ENCODE measurements at places on chromosomes 3 and 15. TPM values are rescaled to one million over a fixed set of nuclear protein-coding genes. Genes with fewer than 3 reads are reported as not detected.
A peak's percentile ranks its signal among the peaks of the same experiment; 100 is the strongest.

DNA sequence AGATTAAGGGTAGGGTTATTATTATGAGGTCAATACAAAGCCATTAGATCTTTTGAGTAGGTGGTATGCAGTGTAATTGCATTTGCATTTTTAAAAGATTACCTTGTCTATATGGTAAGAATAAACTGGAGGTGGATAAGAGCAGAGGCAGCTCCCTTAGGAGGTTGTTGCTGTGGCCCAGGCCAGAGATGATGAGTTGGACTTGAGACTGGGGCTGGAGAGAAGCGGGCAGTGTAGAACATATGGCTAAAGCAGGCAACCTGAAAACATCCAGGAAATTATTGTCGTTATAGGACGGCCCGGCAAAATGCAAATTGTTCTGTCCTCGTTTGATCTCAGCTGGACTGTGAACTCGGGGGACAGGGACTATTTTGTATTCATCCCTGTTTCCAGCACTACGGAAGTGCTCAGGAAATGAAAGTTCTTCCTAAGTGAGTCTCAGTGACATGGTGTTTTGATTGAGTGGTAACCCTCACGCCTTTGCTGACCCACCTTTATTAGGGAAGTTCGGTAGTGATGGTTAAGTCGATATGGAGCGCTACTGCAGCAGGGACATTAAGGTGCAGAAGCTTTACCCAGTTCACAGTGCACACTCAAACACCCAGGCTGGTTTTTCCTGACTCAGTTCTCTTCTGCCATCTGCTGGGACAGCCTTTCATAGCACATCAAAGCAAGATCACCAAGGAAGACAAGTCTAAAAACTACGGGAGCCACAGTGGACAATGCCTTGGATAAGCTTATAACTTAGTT lies 27.2 kb upstream of the VPS33B start:
- H3K4me3 ChIP-seq: no peak overlapping the region
- peaks cover 4% of the 10 kb centered on the region for H3K4me1 ChIP-seq
- no peak for DNase-seq

DNA sequence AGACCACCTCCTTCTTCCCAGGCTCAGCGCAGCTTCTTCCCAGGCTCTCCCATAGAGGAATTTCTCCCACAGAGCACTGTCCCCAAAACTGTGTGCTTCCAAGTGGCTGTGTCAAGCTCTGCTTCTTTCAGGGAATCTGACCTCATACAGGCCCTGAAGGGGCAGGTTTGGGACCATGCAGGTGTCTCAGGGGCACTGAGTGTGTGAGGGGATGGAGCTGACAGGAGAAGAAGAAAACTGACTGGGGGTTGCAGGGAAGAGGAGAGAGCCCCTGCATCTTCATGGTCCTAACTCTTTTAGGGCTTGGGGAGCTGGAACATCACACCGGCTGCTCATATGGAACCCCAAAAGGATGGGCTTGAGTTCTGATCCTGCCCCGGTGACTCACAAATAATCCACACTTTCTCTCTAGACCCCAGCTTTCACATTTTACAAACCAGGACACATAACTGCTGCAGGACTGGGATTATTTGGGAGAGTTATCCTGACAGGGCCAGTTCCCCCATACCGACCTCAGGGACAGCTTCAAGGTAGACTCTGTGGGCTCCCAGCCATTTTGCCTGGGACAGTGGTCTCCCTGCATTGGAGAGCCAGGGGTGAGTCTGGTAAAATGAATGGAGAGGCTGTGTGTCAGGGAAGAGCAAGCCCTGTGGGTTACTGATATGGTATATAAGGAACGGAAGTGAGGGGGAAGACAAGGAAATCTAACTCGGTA lies 316.1 kb downstream of the TLE3 start:
- no peaks in the 10 kb centered on the region for H3K27me3 ChIP-seq
- no peak overlapping the region for H3K27ac ChIP-seq
- no peak overlapping the region for H3K4me3 ChIP-seq
- H3K36me3 ChIP-seq: no peaks in the 10 kb centered on the region
- H3K4me1 ChIP-seq: no peaks in the 10 kb centered on the region

DNA sequence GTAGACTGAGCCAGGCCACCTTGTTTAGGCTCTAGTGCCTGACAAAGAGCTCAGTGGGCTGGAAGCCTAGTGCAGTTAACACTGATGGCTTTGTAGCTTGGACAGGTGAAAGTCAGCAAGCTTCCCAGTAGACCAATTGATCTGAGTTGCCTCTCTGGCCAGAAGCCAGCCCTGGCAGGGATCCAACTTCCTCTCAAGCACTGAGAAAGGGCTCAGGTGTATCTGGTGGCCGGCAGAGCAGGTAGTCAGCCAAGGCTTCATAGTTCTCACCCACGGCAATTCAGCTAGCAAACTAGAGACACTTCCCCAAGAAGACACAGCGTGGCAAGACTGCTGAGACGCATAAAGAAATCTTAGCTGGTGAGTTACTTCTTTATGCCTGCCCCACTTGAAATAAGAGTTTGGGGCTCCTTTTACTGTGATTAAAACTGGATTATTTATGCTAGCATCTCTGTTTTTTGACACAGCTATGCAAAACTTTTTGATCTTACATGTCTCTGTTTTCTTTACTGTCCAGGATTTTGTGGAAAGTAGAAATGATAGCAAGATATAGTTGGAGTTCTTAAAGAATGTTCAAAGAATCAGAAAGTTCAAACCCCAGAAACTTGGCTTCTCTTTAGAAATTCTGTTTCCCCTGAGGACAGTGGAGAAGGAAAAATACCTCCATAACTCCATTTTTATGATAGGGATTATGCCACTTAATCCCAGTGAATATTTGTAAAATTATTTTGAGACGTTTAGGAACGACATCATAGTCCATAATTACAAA lies 8.4 kb upstream of the CA12 start:
- H3K4me3 ChIP-seq: no peak overlapping the region
- peak; percentile 36 for DNase-seq
- H3K4me1 ChIP-seq: no peaks in the 10 kb centered on the region
- H3K27ac ChIP-seq: no peak overlapping the region
- peaks cover 3% of the 10 kb centered on the region for H3K27me3 ChIP-seq
- no peaks in the 10 kb centered on the region for H3K36me3 ChIP-seq

GRCh38 chr3:4695846-4696245 lies 202.7 kb downstream of the ITPR1 start:
- DNase-seq: no peak
- H3K36me3 ChIP-seq: peaks cover 32% of the 10 kb centered on the region
- no peaks in the 10 kb centered on the region for H3K27me3 ChIP-seq
- H3K4me3 ChIP-seq: no peak overlapping the region
- H3K27ac ChIP-seq: no peak overlapping the region

GRCh38 chr3:121462565-121462964 lies 83.2 kb downstream of the POLQ start:
- H3K4me1 ChIP-seq: no peaks in the 10 kb centered on the region
- no peak overlapping the region for H3K4me3 ChIP-seq
- no peak overlapping the region for H3K27ac ChIP-seq
- H3K27me3 ChIP-seq: no peaks in the 10 kb centered on the region
- no peaks in the 10 kb centered on the region for H3K36me3 ChIP-seq
- DNase-seq: no peak

DNA sequence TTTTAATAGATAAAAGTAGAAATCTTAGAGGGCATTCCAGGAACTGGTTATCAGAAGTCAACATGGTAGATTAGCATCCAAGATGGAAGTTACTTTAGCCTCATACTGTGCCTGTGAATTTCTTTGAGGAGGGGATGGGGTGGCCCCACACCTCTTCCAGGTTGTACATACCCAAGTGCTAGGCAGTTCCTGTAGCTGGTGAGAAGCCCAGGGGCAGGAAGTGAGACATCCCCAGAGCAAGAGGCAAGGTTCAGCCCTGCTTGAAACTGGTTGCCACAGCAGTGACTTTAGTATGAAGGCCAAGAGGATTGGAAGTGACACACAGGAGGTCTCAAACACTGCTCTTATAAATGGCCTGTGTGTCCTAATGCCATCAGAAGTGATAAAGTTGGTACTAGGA lies 11.9 kb downstream of the GTPBP8 start:
- peak overlapping the region; percentile 1 for H3K27ac ChIP-seq
- peaks cover 85% of the 10 kb centered on the region for H3K36me3 ChIP-seq
- no peak overlapping the region for H3K4me3 ChIP-seq
- H3K4me1 ChIP-seq: peaks cover 11% of the 10 kb centered on the region
- no peaks in the 10 kb centered on the region for H3K27me3 ChIP-seq

GRCh38 chr3:71584394-71585011 lies 975 bp upstream of the FOXP1 start:
- H3K27me3 ChIP-seq: no peaks in the 10 kb centered on the region
- H3K27ac ChIP-seq: peak overlapping the region; percentile 80
- H3K4me1 ChIP-seq: peaks cover 25% of the 10 kb centered on the region
- H3K4me3 ChIP-seq: peak overlapping the region; percentile 77

GRCh38 chr3:46705022-46705530 lies 3.9 kb downstream of the TMIE start:
- H3K27me3 ChIP-seq: peaks cover 7% of the 10 kb centered on the region
- H3K4me3 ChIP-seq: no peak overlapping the region
- H3K4me1 ChIP-seq: peaks cover 2% of the 10 kb centered on the region
- no peak overlapping the region for H3K27ac ChIP-seq

DNA sequence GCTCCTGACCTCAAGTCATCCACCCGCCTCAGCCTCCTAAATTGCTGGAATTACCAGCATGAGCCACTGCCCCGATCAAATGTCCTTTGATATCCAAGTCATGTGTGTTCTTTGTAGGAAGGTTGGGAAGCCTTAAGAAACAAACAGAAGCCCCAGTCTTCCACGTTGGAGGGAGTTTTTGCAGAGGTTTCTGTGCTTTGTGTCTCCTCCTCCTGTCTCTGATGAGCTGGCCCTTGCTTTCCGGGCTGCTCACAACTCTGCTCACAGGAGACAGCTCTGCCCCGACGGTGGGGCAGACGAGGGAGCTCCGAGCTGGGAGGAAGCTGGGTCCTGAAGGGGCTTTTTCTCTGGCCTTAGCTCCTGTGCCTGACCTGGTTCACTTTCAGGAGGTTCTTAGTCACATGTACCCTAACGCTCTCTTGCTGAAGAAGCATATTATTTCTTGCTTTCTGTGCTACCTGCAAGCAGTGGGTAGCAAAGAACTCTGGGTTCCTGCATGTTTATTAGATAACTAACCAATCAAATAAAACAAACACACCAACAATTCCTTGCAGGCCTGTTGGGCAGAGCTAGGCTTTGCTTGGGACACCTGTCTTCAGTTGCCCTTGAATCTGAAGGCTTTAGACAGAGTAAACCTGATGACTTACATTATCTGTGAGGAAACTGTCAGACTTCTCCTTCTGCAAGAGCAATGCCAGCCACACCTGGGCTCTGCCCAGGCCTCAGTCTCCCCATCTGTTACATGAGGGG lies 52.6 kb upstream of the SMAD6 start:
- H3K36me3 ChIP-seq: no peaks in the 10 kb centered on the region
- no peak overlapping the region for H3K27ac ChIP-seq
- DNase-seq: no peak
- H3K4me1 ChIP-seq: peaks cover 5% of the 10 kb centered on the region

DNA sequence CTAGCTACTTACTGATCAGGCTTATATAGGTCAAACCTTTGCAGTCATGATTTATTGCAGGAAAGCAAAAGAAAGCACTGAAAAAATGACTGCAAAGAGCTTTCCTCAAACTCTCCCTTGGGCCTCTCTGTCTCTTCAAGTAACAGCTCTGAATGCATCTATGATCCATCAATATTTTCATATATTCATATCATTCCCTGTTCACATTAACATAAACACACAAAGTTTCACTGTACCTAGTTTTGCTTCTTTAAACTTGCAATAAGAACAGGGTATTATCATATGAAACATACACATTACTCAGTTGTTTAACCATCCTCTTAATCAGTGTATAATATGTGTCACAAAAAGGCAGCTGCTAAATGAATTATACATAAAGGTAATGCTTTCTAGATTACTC lies 107.9 kb upstream of the ARL6 start:
- H3K36me3 ChIP-seq: no peaks in the 10 kb centered on the region
- H3K4me3 ChIP-seq: no peak overlapping the region

DNA sequence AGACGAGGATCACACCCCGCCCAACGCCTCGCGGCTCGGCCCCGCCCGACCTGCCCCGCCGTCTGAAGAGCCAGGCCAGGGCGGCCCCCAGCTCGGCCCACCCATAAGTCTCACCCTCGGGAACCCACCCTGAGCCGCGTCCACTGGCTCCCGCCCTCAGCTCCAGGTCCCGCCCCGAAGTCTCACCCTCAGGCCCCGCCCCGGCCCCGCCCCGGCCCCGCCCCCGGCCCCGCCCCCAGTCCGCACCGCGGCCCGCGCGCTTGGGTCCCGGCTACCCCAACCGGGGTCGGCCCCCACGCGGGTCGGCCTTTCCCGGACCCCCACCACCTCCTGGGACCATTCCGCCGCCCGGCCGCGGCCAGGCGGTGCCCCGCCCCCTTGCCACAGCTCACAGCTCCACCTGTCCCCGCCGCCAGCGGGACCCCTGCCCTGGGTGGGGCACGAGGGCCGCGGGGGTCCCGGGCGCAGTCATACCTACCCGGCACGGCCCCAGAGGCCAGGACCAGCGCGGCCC lies 489 bp downstream of the CSPG5 start:
- H3K4me1 ChIP-seq: peaks cover 13% of the 10 kb centered on the region
- H3K27me3 ChIP-seq: peaks cover 21% of the 10 kb centered on the region
- peak overlapping the region; percentile 24 for H3K4me3 ChIP-seq

- peak overlapping the region; percentile 96 for H3K27ac ChIP-seq
- no peak for DNase-seq
- H3K4me1 ChIP-seq: peaks cover 74% of the 10 kb centered on the region
- no peak overlapping the region for H3K4me3 ChIP-seq
- H3K36me3 ChIP-seq: no peaks in the 10 kb centered on the region
Measured at GRCh38 chr15:63501256-63502089, 2.9 kb upstream of the USP3 start.

DNA sequence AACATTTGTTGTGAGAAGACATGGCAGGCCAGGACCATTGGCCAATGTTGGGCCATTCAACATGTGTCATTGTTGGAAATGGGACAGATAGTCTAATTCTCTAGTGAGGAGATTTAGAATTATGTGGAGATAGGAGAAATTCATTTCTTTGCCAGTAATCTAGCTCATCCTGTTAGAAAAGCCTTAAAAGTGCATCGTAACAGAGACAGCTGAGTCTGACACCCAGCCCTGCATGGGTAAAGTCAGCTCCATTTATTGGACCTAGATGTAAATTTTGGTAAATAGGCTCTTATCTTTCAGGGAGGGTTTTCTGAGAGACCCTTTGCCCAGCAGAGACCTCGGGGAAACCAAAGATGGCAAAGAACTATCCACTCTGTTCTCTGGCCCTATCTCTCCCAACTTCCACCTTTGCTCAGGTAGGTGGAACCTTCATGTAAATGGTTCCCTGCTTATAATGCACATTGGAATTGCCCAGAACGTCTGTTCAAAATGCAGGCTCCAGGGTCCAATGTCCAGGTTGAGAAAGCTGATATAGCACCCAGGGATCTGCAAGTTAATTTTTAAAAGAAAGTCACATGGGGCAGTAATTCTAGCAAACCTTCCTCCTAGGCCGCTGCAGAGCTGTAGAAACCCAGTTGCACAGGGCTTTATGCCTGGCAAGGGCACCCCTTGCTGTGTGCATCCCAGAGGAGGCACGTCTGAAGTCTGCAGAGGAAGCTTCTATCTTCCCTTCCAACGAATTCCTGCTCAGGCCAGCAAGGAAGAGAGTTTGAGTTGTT lies 365.9 kb upstream of the PROK2 start:
- H3K4me1 ChIP-seq: no peaks in the 10 kb centered on the region
- no peaks in the 10 kb centered on the region for H3K36me3 ChIP-seq
- H3K27ac ChIP-seq: no peak overlapping the region
- no peaks in the 10 kb centered on the region for H3K27me3 ChIP-seq

The SLCO2A1 gene
- not detected for total RNA-seq

The SCAMP5 gene
- total RNA-seq: 0.54 TPM

The KLHL6 gene
- total RNA-seq: 13.6 TPM

The EFCC1 gene
- 0.28 TPM for total RNA-seq
